ENCODE measurements at places on chromosomes 3 and 15.
A peak's percentile ranks its signal among the peaks of the same experiment; 100 is the strongest.

GRCh38 chr15:100113351-100114080, 228.3 kb downstream of the ADAMTS17 start:
- DNase-seq, result peak; percentile 16

DNA sequence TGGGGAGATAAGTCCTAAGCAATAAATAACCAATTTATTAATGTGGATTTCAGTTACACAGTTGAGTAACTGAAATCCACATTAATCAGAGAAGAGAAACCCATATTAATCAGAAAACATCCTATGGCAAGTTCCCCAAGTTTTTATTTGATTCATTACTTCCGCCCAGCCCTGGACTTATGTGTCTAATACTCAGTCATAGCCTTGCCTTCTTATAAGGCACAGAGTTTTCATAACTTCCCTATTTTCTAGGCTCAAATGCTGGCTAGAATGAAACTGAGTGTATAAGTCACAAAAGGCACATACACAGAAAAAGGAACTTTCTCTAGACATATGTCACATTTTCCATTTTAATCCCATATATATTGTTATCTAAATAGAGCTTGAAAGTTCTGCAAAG, 28.8 kb downstream of the CD47 start:
- no peak for DNase-seq

DNA sequence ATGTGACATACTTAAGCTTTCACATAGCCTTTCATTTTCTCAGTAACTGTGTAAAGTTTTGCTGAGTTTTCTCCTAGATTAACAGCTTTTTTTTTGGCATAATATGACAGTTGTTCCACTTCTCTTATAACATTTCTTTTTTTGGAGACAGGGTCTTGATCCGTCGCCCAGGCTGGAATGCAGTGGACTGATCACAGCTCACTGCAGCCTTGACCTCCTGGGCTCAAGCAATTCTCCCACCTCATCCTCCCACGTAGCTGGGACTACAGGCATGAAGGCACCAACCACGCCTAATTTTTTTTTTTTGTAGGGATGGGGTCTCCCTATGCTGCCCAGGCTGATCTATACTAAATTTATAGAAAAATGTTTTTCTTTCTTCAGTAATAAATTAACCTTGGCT, 30.1 kb downstream of the DLG1 start:
- no peak for DNase-seq

DNA sequence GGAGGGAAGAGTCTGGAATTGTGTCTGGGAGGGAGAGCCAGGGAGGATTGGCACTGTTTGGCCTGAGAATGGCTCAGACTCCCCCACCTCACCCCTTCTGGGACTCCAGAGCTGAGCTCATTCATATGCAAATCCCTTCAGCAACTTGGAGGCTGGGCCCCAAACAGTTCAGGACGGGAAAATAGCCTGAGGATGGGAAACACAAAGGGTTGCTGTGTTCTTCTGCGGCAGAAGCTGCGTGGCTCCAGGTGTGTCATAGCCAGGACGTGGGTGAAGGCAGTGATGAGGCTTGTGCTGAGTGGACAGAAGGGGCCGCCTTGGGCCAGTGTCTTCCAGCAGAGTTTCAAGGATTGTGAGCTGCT, 16.6 kb downstream of the MASP1 start:
- peak; percentile 24 for DNase-seq

GRCh38 chr15:81002331-81003096, 1.8 kb downstream of the TLNRD1 start:
- no peak for DNase-seq

DNA sequence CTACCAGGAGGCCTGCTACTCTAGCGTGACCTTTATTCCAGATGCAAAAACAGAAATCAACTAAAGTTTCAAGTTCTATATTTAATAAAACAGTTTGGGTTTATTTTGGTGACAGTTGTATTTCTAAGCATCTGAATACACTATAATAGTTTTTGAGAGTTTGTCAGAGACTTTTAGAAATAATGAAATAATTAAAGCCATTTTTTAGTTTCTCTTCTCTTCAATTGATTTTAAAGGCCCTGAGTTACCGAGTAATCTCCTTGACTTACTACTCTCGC, 523.4 kb downstream of the CADM2 start:
- no peak for DNase-seq

DNA sequence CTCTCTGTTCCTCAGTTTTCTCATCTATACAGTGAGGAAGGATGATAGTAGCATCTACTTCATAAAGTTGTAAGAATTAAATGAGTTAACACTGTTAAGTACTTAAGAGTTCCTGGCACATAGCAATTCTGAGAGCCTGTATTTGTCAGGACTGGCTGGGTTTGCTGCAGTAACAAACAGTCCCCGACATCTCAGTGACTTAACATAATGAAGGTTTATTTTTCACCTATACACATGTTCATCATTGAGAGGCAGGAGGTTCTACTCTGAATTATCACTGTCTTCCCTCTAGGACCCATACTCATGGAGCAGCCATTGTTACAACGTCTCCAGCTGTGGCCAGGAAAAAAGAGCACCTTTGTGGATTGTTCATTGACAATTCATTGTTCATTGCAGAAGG, 190.6 kb upstream of the PROK2 start:
- no peak for DNase-seq

DNA sequence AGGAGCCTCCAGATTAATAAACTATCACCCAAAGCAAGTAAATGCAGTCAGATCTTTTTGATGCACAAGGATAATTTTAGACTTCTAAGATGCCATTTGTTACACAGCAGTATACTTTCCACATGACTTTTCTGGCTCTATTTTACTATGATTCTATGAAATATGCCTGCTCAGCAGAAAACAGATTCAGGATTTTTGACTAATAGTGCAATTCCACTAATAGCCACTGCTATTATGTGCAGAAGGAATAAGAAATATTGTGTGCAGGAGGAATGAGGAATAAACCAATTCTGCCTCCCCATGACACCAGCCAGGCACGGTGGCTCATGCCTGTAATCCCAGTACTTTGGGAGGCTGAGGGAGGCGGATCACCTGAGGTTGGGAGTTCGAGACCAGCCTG, 11.5 kb upstream of the SPPL2A start:
- no peak for DNase-seq

- DNase-seq, result no peak
These were observed 50.2 kb downstream of the CRYBG3 start for GRCh38 chr3:97871801-97872524.

DNA sequence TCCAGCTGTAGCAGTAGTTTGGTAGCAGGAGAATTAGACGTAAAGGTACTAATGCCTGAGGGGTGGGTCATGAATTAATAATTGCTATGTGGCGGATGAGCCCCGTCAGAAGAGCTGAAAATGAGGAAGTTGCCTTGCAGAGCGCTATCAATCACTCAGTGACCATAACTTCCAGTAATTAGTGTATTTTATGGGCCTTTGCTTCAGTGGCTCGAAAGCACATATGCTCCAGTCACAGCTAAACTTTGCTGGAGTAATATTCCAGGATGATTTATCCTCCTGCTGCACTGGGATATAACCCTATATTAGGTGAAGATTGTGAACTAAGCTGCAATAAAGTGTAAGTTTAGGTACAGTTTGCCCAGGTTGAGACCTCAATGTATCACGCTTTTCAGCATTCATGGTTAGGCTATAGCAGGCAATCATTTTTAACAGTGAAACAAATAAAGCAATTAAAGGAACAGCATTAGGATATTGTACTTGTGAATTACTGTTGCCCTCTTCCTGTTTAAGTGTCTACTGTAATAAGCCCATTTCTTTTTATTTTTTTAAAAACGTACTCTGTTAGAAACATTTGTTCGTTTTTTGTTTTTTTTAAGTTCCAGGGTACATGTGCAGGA, 104.6 kb upstream of the SKOR1 start:
- DNase-seq, result no peak

GRCh38 chr15:69021895-69022294, 7.4 kb downstream of the NOX5 start:
- no peak for DNase-seq

- no peak for DNase-seq
These were observed 27.0 kb upstream of the TFG start for GRCh38 chr3:100682056-100682853.

GRCh38 chr3:186534113-186534669, 10.0 kb downstream of the CRYGS start:
- DNase-seq, result no peak

- DNase-seq, result no peak
These were observed 104.3 kb downstream of the GADL1 start for GRCh38 chr3:30790150-30790549.

- DNase-seq, result no peak
These were observed 35.8 kb upstream of the CTDSPL start for GRCh38 chr3:37825744-37826400.

- no peak for DNase-seq
These were observed 46.8 kb downstream of the MB21D2 start for GRCh38 chr3:192870822-192871221.

DNA sequence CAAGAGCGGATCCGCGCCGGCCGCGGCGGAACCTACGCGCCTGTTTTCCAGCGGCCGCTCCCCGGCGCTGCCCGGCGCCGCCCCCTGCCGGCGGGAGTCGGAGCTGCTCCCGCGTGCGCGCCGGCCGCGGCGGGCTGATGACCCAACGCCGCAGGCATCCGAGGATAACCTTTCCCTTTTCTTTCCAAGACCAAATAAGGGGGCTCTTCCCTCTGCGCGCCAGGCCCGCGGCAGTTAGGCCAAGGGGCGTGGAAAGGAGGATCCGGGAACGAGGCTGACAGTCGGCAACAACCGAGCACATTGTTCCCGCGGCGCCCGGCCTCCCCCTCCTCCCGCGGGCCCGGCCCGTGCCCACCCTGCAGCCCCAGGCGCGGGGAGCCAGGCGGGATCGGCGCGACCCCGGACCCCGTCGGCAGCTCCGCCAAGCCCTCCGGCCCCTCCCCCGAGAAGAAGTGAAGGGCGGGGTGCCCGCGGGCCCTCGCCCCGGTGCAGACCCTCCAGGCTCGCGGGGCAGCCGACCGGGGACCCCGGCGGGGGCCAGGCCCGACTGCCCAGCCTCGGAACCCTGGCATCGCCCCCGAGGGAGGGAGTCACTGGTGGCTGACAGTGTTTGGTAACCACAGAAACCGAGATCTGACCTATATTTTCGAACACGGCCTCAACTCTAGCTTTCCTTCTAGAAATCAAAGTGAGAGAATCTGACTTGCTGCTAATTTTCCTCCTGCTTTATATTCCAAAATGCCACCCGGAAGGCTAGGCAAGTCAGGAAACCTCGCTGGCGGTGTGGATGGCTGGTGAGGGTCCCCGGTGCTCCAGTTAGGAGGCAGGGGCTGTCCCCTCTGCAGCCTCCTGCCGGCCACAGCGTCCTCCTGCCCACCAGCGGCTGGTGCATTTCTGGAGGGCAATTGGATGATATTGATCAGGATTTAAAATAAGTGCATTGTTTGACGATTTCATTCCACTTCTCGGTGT, 45.6 kb upstream of the SYNM start:
- peak; percentile 34 for DNase-seq

DNA sequence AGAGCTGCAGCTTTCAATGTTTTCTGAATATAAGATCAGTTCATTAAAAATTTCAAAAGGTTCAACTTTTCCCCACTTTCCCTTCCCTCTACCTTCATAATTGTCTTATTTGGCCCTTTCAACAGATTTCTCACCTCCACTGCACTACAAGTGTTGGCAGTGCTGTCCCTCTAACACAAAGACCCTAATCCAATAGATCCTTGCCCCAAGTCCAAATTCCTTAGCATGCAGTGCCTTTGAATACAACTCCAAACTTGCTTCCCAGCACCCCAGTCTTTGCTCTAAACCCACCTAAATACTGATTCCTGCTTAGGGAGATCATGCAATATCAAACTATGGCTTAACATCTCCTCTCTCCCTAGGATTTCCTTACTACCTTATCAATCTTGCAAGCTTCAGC, 43.9 kb downstream of the TJP1 start:
- no peak for DNase-seq

DNA sequence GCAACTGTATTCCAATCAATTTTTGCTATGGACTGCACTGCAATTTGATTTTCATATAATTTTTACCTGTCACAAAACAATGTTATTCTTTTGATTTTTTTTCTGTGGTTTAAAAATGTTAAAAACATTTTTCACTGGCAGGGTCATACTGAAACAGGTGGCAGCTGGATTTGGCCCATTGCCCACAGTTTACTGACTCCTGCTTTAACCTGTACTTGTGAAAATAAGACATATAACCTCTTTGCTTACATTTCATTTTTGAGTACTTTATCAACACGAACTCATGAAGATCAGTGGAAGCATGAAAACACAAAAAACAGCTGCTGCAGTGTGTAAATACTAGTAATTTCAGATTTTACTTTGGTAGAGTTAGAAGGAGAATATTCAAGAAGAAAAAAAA, 313.1 kb downstream of the WDR72 start:
- no peak for DNase-seq

DNA sequence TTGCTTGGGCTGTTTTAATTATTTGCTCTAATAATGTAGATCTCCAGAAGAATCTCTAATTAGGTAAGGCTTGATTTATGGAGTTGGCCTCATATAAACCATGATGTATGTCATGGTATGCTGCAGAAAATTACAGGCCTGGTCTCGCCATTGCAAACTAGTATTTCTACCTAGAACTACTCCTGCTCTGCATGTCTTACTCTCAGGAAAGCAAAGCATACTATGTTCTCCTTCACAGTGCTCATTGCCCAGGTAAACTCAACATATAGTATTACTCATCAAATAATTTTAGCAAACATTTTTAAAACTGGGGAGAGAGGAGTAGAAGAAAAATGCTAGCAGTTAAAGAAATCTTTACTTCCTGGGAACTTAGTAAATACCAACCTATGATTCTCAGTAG, 90.7 kb downstream of the FILIP1L start:
- DNase-seq, result no peak

DNA sequence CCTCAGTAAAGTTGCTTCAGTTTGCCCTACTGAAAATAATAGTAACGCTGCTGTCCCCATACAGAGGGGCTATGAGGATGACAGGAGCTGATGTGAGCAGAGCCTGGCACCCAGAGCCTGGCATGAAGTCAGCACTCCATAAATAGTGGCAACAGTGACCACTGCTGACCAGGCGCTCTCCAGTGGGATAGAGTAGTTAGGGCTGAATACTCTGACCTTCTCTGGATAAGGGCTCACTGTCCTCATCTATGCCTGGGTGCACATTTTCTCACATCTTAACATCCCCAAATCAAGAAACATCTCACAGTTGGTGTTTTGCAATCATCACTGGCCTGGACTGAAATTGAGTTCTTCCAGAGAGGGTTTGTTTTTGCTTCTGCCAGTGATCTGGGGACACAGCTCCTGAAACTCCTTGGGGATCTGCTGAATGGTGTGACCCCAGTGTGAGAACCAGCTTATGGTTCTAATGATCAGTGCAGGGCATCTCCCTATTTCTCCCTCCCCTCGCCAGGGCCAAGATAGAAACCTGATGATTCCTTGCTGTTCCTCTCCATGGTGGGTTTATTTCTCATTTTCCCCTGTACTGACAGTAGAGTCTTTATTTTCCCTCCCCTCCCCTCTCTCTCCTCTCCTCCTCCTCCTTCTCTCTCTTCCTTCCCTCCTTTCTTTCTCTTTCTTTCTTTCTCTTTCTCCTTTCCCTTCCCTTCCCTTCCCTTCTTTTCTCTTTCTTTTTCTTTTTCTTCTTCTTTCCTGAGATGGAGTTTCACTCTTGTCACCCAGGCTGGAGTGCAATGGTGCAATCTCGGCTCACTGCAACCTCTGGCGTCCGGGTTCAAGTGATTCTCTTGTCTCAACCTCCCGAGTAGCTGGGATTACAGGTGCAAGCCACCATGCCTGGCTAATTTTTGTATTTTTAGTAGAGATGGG, 3.5 kb upstream of the PCSK6 start:
- DNase-seq, result no peak

GRCh38 chr15:70401709-70402108, 304.0 kb upstream of the TLE3 start:
- no peak for DNase-seq
